Stimulated activated CD4-positive, alpha-beta T cell treated with anti-CD3 and anti-CD28 coated beads, Interleukin-15, amount 100 ng/mL, for 1 hour (primary cell): ENCODE measurements at places on chromosomes 12 and 14.

GRCh38 chr14:24943024-24943423 is 106.9 kb downstream of the STXBP6 start:
- DNase-seq, result no peak

GRCh38 chr12:38776647-38777046 is 128.7 kb downstream of the CPNE8 start:
- DNase-seq, result no peak

- DNase-seq, result no peak
These were observed 86.3 kb downstream of the RMST start for GRCh38 chr12:97548931-97549330.

GRCh38 chr12:47775100-47775911 is 2.3 kb downstream of the SLC48A1 start:
- no peak for DNase-seq

DNA sequence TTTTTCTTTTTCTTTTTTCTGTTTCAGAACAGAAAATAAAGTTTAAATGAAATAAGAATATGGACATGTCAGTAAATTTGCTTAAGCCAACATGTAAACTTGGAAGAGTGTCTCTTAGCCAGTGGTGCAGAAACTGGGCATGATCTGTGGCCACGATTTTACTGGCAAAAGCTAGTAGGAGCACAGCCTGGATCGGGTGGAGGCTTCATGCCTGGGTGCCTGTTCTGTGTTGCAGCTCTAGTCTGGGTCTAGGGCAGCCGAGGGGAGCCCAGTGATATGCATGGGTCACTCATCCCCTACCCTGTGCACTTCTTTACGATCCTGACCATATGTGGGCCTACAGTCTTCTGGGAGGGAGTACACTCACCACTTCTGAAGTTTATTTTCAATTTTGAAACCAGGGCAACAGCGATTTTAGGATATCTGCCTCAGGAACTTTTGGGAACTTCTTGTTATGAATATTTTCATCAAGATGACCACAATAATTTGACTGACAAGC is 45.6 kb upstream of the SMCO2 start:
- DNase-seq, result no peak

- no peak for DNase-seq
These were observed 8.0 kb downstream of the IFT43 start for GRCh38 chr14:75993567-75994041.

- DNase-seq, result no peak
These were observed 69.4 kb downstream of the SPATA7 start for GRCh38 chr14:88454886-88455285.

DNA sequence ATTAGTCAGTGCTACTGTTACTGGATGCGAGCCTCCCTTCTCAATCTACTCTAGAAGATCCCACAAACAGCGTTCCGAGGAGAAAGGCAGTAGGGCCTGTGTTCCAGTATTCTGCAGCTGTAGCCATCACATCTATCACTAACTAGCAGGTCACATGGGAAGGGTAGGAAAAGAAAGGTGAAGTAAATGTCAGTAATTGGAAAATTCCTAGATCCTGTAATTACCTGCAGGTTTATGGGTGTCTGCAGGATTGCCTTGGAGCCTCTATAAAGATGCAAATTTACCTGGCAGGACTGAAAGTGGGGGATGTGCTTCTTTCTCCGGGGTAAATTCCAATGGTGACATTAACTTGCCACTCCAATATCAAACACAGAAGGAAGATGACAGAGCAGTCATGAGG is 77.8 kb downstream of the FERMT2 start:
- DNase-seq, result no peak

GRCh38 chr14:82411298-82411697 is 877.6 kb upstream of the SEL1L start:
- no peak for DNase-seq

DNA sequence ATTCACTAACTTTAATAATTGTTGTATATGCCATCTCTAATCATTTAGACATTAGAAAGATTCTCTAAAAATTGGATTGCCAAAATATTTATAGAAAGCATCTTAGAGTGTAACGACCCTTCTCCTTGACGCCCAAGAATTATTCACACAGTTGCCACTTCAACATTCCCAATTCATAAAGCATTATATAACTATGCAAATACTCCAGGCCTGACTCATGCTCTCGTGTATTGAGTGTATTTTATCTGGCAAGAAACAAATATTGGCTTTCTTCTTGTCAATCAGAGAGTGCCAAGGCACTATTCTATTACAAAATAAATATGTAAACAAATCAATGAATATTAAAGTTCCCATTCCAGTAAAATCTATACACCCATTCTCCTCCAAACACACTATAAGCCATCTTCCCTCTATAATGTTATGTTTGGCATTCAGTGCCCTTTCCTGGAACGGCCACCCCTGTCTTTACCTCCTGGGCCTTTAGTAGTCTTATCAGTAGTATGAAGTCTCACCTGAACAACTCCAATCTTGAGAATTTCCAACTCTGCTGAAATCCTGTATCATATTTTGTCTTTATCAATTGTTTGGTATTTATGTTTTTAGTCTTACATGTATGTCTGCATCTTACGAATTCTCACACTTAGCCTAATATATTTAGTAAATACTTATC is 182.6 kb downstream of the PIK3C2G start:
- DNase-seq, result no peak

- no peak for DNase-seq
These were observed 6.7 kb upstream of the C12orf50 start for GRCh38 chr12:88035907-88036289.

- DNase-seq, result no peak
These were observed 14.3 kb downstream of the YBX3 start for GRCh38 chr12:10708862-10709261.

DNA sequence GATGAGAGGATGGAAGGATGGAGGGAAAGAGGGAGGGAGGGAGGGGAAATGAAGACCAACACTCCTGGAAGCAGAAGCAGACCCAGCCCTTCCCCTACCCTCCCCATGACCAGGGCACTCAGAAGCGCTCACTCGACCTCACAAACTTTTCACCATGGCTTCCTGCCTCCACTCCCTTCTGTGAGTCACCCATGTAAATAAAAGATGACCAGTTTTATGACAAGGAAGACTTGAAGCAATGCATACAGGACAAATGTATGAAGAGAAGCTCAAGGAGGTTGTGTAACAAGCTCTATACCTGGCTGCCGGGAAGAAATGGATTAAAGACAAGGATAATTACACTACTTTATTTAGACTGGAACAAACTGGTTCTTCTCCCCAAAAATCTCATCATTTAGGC is 63.8 kb downstream of the CDC42BPB start:
- DNase-seq, result no peak

DNA sequence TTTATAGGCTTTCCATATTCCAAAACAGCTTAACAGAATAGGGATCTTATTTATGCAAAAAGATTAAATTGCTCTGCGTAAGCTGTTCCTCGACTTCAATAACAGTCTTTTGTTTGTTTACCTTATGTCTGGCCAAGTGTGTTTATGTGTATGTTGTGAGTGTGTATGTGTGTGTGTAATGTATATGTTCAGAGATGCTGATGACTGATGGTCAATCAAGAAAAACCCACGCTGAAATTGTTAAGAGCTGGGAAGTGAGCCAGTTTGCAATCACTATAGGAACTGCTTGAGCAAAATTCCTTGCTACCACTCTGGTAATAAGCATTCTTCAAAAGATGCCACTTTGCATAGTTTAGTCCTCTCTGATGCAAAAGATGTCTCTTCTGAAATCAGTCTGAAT is 59.6 kb downstream of the PRKD1 start:
- DNase-seq, result no peak

- DNase-seq, result no peak
These were observed 23.0 kb downstream of the TRIM9 start for GRCh38 chr14:51071857-51072256.

GRCh38 chr12:50715174-50715573 is 48.7 kb upstream of the ATF1 start:
- no peak for DNase-seq

DNA sequence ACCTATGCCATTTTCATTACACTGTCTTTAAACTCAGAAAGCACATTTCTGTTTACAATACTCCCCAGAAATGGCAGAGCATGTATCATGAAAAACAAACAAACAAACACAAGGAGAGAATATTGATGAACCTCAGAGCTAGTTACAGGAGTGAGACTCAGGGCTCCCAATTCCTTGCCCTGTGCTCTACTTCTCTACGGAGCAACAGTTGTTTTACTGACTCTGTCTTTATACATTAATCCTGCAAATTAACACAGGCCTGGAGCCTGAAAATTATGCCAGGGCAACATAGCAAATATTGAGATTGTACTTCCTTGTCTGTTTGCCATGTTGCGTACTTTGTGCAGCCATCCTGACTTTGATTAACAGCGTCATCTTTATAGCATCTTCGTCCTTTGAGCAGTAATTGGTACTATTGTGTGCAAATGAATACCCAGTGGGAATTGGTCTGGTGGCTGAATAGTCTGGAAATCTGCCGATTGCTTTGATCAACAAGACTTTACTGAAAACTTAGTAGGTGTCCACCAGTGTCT is 15.2 kb upstream of the AKAP6 start:
- DNase-seq, result no peak

- DNase-seq, result no peak
These were observed 22.1 kb downstream of the FAIM2 start for GRCh38 chr12:49881415-49882247.

GRCh38 chr12:54571193-54572188 is 17.0 kb downstream of the PPP1R1A start:
- no peak for DNase-seq

- no peak for DNase-seq
These were observed 1187.5 kb upstream of the USP15 start for GRCh38 chr12:61072717-61073116.

DNA sequence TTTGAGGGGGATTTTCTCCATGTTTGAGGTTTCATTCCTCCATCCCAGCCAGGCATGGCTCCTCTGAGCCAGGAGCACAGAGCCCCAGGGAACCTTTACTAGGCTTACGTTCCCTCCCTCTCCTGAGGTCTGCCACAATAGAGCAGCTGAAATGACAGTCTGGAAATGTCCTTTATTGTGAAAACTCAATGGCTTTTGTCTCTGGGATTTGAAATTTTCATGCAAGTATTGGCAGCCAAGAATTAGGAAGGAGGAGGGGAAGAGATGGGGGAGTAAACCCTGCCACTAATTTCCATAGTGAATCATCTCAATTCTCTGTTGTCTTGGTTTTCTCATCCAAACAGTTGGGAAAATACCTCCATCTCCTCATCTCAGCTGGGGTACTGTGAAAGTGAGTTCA is 2.6 kb upstream of the PLEKHG3 start:
- no peak for DNase-seq

GRCh38 chr12:49763006-49763591 is 21.7 kb downstream of the TMBIM6 start:
- peak; percentile 41 for DNase-seq

- DNase-seq, result no peak
These were observed 4.9 kb downstream of the SVOP start for GRCh38 chr12:109016016-109016415.

- no peak for DNase-seq
These were observed 4.5 kb downstream of the EDDM3A start for GRCh38 chr14:20750194-20750593.

GRCh38 chr12:92424338-92424737 is 278.5 kb upstream of the PLEKHG7 start:
- DNase-seq, result no peak

DNA sequence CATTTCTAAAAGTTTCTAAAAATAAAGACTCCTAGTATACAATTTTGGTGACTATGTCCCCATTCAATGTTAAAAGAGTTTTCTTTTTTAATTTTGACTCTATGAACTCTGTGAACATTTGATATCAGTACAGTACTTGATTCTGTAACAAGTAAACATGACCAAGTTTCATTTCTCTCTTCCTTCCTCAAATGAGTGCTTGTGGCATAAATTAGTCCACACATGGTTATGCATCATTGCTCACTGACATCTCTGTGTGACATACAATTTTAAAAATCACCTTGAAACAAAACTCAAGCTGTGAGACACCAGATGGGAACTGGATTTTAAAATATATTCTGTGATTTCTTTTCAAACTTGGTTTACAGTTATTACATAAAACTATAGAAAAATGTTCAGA is 253.9 kb upstream of the MDGA2 start:
- no peak for DNase-seq

GRCh38 chr14:61812347-61813095 is 50.3 kb downstream of the SNAPC1 start:
- DNase-seq, result no peak

- no peak for DNase-seq
These were observed 7.5 kb downstream of the PSMC1 start for GRCh38 chr14:90263748-90264449.

DNA sequence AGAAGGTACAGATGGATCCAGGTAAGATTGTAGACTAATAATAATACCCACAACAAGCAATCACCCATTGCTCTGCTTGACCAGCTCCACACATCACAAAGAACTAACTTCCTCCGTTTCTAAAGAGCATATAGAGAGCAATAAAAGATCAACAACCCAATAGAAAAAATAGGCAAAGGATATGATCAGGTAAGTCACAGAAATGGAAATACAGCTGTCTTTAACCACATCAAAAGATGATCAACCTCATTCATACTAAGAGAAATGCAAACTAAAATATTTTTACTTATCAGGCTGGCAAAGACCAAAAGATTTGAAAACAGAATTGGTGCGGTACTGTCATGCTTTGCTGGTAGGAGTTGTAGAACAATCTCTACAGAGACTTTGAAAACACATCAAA is 8.9 kb downstream of the C2CD5 start:
- DNase-seq, result no peak

DNA sequence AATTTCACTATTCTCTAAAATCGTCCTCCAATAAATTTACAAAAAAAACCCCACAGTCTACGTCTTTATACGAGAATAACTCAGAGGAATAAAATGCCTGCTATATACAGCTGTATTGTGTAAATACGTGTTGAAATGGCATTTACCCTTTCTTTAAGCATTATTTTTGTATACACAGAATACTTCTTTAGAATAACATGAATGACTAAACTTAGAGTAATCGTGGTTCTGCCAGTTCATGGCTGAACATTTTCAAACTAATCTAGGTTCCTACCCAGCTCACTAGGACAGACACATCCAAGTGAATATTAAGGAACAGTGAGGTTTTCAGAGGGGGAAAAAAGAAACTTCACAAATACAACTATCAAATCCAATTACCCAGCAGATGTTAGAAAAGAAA is 24.6 kb downstream of the DICER1 start:
- DNase-seq, result no peak
